HuH-7 (cell line): ENCODE measurements at places on chromosomes 11 and 22.

GRCh38 chr11:65695459-65696241, 16.4 kb upstream of the KAT5 start:
- no peak for DNase-seq

DNA sequence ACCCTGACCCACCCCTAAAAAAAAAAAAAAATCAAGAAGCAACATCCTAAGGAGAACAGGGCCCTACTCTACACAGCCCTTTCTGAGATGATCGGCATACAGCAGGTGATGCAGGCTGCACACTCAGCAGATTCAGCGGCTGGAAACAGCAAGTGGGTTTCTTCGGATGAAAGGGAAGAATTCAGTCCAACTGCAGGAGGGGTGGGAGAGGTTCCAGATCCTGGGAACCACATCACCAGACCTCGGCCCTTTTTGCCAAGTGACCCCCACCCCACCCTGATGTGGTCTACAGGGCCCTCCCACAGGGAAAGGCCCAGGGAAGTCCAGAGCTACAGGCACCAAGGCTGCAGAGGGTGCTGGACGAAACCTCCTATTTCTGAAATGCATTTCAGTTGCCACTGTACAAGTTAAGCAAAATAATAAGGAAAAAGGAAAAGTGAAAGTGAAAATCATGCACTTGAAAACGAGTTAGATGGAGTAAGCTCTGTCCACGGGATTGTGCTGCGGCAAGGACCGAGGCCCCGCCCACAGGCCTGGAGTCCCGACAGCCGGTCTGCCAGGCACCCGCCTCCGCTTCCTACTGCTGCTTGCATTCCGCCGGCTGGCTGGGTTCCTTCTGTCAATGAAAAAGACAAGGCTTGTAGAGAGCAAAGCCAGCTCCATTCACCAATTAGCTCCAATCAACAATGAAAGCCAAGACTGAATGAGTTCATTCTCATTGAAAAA, 16.0 kb upstream of the PHLDA2 start:
- DNase-seq: no peak

- peak; percentile 11 for DNase-seq
These were observed 828.1 kb upstream of the FAT3 start for GRCh38 chr11:91396236-91397133.

GRCh38 chr11:100205926-100206325, 481.2 kb upstream of the ARHGAP42 start:
- DNase-seq: no peak

DNA sequence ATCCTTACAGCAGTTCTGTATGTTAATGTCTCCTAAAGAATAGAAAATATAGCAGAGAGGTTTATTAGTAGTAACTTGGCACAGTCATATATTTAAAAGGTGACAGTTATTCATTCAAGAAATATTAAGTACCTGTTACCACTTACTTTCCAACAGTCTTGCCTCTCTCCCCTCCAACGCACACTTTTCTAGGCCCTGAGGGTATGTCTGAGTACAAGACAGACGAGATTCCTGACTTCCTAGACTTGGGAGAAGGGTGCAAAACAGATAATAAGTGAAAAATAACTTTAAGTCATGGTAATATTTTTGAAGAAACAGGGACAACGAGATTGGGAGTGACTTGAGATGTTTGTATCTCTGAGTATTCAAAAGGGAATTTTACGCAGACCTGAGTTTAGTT, 1.6 kb downstream of the EIF3L start:
- DNase-seq: no peak
